Glutamatergic neuron (in vitro differentiated cells): ENCODE measurements at places on chromosomes 16 and 17. TPM values are rescaled to one million over a fixed set of nuclear protein-coding genes. Genes with fewer than 3 reads are reported as not detected.

GRCh38 chr17:4154201-4154600 lies 11.2 kb downstream of the CYB5D2 start:
- H3K27me3 ChIP-seq: peaks cover 1% of the 10 kb centered on the region
- no peak for DNase-seq
- no peaks in the 10 kb centered on the region for H3K4me1 ChIP-seq
- H3K36me3 ChIP-seq: peaks cover 3% of the 10 kb centered on the region

GRCh38 chr17:12856416-12856815 lies 67.1 kb downstream of the ARHGAP44 start:
- no peak overlapping the region for H3K4me3 ChIP-seq
- H3K27me3 ChIP-seq: no peaks in the 10 kb centered on the region
- no peaks in the 10 kb centered on the region for H3K36me3 ChIP-seq
- DNase-seq: no peak
- no peak overlapping the region for H3K27ac ChIP-seq

- H3K4me1 ChIP-seq: peaks cover 4% of the 10 kb centered on the region
- no peak for DNase-seq
- peaks cover 5% of the 10 kb centered on the region for H3K36me3 ChIP-seq
- no peak overlapping the region for H3K4me3 ChIP-seq
- no peak overlapping the region for H3K27ac ChIP-seq
These were observed 460.9 kb downstream of the SLC39A11 start for GRCh38 chr17:72631568-72631948.

GRCh38 chr17:7312432-7313087 lies 2.6 kb downstream of the GPS2 start:
- peaks cover 20% of the 10 kb centered on the region for H3K4me1 ChIP-seq
- H3K36me3 ChIP-seq: peaks cover 10% of the 10 kb centered on the region
- H3K4me3 ChIP-seq: no peak overlapping the region

DNA sequence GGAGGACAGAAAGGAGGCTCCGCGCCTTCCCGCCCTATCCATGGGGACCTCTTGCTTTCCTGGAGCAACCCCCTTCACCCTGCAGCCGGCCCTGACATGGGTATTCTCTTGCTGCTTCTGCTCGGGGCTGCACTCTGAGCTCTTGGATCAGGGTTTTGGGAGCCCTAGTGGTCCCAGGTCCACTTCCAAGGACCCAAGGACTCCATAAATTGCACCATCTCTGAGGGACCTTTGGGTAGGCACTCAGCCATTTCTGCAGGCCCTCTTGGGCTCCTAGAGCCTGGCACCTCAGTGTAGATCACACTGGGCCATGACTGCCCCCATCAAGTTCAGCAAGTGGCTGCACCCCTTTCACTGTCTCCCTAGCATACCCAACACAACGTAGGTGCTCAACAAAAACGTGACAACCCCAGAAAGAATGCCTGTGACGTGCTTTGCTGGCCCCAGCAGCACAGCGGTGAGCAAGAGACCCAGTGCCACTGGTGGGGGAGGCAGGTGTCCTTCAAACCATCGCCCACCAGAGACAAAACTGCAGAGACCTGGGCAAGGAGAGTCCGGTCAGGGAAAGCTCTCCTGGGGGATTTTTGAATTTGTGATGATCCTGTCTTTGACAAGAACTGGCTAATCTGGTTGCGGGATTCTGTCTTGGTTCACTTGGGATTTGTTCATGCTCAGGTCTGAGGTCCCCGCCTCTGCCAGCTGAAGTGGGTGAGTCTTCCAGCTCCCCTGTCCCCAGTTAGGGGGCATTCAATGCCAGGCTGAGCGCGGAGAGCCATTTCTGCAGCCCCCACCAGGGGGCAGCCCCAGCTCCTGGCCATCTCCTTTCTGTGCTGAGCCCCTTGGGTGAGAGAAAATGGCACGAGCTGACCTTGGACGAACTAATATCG lies 2.5 kb upstream of the RAB11FIP4 start:
- H3K27ac ChIP-seq: no peak overlapping the region
- peaks cover 7% of the 10 kb centered on the region for H3K27me3 ChIP-seq
- no peaks in the 10 kb centered on the region for H3K36me3 ChIP-seq
- DNase-seq: peak; percentile 76

GRCh38 chr17:68603027-68603426 lies 1.9 kb upstream of the FAM20A start:
- no peak overlapping the region for H3K4me3 ChIP-seq
- no peaks in the 10 kb centered on the region for H3K4me1 ChIP-seq
- peaks cover 6% of the 10 kb centered on the region for H3K36me3 ChIP-seq
- no peak for DNase-seq
- no peak overlapping the region for H3K27ac ChIP-seq
- H3K27me3 ChIP-seq: peaks cover 18% of the 10 kb centered on the region

TLCD1 gene
- 8.2 TPM for total RNA-seq

DNA sequence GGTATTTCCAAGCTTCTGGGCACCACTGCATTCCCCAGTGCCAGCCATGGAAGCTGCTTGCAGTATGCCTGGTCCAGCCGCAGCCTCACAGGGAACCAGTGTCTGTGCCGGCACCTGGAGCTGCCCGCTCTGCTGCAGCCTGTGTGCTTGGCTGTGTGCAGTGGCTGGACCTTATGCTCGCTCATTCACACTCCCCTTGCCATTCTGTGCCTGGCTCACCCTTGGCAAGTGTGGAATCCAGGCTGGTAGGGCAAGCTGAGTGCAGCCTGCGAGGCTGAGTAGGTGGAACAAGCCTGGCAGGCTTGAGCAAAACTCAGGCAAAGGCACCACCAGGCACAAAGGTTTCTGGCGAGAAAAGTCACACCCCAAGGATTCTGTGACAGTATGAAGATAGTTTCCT lies 144.0 kb downstream of the MYO1D start:
- peaks cover 4% of the 10 kb centered on the region for H3K36me3 ChIP-seq
- H3K27ac ChIP-seq: no peak overlapping the region
- H3K4me1 ChIP-seq: no peaks in the 10 kb centered on the region
- no peak overlapping the region for H3K4me3 ChIP-seq

DNA sequence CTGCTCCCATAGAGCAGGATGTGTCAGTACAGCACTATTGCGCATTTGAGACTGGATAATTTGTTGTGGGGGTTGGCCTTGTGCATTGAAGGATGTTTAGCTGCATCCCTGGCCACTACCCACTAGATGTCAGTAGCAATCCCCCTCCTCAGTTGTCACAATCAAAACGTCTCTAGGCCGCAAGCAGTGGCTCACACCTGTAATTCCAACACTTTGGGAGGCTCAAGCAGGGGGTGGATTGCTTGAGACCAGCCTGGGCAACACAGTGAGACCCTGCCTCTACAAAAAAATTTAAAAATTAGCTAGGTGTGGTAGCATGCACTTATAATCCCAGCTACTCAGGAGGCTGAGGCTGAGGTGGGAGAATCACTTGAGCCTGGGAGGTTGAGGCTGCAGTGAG lies 48.4 kb downstream of the CENPV start:
- no peaks in the 10 kb centered on the region for H3K4me1 ChIP-seq
- no peak for DNase-seq
- H3K4me3 ChIP-seq: no peak overlapping the region
- no peaks in the 10 kb centered on the region for H3K27me3 ChIP-seq
- peaks cover 4% of the 10 kb centered on the region for H3K36me3 ChIP-seq

- DNase-seq: peak; percentile 67
- H3K4me1 ChIP-seq: peaks cover 4% of the 10 kb centered on the region
These were observed 438 bp downstream of the GRN start for GRCh38 chr17:44345454-44346026.

- DNase-seq: peak; percentile 30
- H3K4me1 ChIP-seq: peaks cover 5% of the 10 kb centered on the region
- no peaks in the 10 kb centered on the region for H3K36me3 ChIP-seq
- peaks cover 4% of the 10 kb centered on the region for H3K27me3 ChIP-seq
These were observed 67.5 kb downstream of the SHISA6 start for GRCh38 chr17:11308531-11308930.

PHOSPHO1 gene
- total RNA-seq: 0.22 TPM

CDH3 gene
- total RNA-seq: 1.3 TPM
